DMS79 (cell line): ENCODE measurements at places on chromosomes 5 and 9.

GRCh38 chr5:3251784-3252183 lies 343.8 kb upstream of the IRX1 start:
- no peak for DNase-seq

DNA sequence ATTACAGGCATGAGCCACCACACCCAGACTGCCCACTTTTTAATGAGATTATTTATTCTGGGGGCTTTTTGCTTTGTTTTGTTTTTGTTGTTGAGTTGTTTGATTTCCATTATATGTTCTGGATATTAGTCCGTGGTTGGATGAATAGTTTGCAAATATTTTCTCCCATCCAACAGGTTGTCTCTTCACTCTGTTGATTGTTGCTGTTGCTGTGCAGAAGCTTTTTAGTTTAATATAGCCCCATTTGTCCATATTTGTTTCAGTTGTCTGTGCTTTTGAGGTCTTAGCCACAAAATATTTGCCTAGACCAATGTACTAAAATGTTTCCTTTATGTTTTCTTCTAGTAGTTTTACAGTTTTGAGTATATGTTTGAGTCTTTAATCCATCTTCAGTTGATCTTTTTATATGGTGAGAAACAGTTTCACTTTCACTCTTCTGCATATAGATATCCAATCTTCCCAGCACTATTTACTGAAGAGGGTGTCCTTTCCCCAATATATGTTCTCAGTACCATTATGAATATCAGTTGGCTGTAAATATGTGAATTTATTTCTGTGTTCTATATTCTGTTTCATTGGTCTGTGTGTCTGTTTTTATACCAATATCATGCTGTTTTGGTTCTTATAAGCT lies 30.2 kb upstream of the TBCA start:
- no peak for DNase-seq

- no peak for DNase-seq
Measured at GRCh38 chr5:60403343-60404006, 296.5 kb downstream of the DEPDC1B start.

DNA sequence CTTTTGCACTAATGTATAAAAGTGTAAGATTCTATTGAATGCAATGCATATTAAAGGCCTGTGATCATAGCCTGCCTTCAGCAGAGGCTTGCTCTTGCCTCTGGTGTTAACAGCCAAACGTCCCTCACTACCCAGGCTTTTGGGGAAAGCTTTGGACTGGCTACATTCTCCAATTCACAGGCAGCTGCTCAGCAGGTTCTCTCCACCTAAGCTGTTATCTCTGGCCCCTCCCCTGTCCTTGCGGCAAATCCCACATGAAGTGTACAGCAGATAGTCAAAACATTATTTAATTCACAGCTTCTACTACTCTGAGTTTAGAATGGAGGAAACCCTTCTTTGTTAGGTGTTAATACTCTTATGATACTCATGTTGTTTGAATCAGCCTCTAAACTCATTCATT lies 45.9 kb upstream of the GADD45G start:
- DNase-seq: no peak

- DNase-seq: no peak
Measured at GRCh38 chr9:95803197-95803596, 72.3 kb upstream of the ERCC6L2 start.

DNA sequence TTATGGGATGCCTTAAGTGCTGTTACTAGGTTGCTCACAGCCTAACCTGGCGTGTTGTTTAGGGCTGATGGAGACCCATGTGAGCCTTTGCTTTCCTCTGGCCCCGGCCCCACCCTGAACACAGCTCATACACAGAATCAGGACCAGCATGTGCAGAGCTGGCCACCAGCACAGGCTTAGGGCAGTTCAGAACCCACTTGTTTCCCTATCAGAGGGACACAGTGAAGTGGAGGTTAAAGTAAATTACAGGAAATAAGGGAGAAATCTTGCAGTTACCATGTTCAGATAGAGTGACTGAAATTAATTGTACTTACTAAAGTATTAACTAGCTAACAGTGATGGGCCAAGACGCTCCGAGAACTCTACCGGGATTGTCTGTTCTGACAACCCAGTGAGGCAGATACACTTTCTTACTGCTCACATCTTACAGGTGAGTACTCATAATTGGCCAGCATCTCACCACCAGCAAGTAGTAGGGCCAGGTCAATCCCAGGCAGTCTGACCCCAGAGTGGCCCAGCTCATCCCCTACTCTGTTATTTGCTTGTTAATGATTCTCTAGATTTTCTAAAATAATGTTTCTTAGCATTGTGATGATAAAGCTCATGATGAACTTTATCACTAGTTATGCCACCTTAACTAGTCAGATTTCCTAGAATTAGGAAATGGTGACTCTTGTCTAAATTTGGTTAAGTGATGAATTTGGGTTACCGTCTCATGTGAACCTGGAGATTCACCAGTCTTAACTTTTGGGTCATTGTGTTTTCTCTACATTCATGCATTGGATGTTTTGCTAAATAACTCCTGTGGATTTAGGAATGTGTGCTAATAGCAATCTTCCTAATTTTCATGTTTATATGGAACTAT lies 15.4 kb downstream of the CCT5 start:
- DNase-seq: no peak

- no peak for DNase-seq
Measured at GRCh38 chr5:949815-950560, 57.3 kb downstream of the TRIP13 start.

DNA sequence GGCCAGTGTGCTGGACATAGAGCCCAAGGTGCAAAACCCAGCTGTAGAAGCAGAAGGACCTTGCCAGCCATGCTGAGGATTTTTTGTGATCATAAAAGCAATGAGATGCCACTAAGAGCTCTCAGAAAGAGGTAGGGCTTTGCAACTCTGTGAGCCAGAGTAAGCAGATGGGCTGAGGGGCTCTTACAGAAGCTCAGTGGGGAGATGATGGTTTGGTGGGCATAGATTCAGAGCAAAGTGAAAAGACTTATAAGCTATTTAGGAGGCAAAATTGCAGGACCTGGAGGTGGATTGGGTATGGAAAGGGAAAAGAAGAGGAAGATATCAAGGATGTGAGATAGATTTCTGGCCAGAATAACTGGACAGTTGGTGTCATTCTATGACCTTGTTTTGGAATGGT lies 302.0 kb downstream of the NTRK2 start:
- no peak for DNase-seq

DNA sequence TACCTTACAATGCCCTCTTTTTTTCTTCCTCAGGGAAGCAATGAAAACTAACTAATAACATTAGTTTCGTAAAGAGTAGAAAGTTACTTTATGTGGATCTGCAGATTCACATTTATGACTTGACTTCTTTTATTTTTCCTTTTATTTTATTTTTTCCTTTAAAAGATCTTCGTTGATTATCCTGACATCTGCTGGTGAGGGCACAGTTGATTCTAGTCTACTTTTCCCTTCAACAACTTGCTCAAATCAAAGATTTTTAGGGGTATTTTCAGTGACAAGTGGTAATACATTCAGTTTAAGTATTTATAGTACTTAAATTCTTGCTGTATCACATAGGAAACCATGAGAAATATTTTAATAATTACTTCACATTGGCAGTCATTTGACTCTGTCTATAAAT lies 4.9 kb downstream of the EDIL3 start:
- no peak for DNase-seq

DNA sequence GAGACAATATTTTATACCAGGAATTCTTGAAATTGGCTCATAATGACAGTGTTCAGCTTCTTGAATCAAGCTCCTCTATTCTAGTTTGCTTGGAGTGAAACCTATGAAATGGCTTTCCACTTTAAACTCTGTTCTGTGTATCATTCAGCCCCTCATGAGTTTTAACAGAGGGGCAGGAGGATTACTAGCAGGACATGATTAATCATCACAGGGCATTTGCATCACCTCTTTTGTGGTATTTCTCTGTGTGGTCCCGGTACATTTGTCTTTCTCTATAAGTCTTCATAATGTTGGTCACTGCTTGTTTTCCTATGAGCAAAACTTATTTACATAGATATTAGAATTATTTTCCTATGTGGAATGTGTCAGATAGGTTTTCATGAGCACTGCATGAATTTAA lies 21.2 kb downstream of the CAST start:
- no peak for DNase-seq

GRCh38 chr5:87079219-87079618 lies 188.5 kb upstream of the RASA1 start:
- DNase-seq: no peak

DNA sequence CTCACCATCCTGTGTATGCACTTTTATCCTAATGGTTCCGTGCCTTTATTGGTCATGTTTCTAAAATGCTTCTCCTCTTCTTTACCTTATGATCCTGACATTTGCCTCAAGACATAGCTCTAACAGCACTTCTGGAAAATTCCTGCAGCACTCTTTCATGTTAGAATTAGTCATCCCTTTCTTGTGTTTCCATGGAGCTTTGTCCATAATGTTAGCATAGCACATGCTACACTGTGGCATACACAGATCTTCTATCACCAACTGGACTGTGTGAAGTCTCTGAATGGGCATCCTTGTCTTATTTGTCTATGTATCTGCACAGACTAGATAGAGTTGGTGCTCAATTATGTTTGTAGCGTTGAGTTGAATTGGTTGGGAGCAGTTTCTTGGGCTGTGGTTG lies 2.0 kb downstream of the SCGB3A2 start:
- DNase-seq: no peak

DNA sequence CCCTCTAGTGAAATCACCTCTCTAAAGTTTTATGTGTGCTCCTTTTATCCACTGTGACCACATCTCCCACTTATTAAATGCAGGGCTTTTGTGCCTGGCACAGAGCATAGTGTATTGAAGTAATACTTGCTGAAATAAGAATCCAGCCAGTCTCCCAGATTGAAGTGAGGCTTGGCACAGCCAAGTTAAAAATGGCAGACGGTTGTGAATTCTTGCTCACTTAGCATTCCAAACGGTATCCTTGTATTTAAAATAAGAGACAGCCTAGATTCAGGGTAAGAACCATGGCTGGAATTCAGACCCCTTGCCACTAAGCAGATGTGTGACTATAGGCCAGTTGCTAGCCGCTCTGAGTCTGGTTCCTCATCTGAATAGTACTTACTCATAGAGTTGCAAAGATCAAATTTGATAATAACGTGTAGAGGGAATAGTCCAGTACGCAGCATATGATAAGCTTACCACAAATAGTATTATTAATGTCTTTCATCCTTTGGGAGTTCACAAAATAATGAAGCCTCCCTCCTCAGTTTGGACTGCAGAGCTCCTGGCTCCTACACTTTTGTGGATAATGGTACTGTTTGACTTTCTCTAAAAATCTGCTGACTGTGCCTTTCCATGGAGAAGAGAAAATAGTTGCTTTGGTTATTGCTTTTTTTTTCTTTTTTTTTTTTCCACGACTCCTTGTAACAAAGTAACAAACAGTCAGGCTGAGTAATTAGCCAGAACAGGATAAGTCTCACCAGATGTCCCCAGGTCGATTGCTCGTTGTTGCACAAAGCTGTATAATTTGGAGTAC lies 51.5 kb downstream of the FGF1 start:
- DNase-seq: no peak

DNA sequence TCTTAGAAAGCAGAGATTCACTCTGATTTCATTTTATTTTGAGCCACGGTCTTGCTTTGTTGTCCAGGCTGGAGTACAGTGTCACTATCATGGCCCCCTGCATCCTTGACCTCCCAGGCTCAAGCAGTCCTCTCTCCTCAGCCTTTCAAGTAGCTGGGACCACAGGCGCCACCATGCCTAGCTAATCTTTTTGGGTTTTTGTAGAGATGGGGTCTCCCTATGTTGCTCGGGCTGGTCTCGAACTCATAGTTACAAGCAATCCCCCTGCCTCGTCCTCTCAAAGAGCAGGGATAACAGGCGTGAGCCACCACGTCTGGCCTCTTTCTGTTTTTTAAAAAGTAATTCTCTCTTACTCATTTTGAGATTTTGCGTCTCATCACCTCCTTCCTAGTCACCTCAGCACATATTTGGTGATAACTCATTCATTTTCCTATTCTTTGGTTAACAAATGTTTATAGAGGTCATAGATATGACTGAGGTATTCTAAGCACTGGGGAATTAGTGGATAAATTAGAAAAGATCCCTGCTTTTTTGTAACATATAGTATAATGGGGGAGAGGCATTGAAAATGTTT lies 10.8 kb upstream of the DCP2 start:
- DNase-seq: no peak

GRCh38 chr9:94632737-94633136 lies 6.6 kb downstream of the FBP1 start:
- DNase-seq: no peak

GRCh38 chr5:29498860-29499259 lies 1694.6 kb upstream of the CDH6 start:
- DNase-seq: no peak

DNA sequence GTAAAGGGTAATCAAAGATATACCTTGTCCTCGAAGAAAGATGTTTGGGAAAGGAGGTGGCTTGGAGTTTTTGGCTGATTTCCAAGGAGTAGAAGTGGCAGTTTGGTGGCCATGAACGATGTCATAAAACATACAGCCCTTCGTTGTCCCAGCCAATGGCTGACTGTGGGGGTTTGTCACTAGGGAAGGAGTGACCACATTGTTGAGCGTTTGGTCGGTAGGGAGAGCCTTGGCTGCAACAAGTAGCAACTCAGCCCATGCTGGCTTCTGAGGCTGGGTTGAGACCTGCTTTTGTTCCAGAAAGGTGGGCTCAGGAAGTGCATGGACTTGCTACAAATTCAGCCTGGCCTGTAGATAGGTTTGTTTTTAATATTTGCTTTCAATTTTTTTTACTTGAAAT lies 128.3 kb downstream of the BOD1 start:
- no peak for DNase-seq

GRCh38 chr5:18772475-18772874 lies 1138.2 kb downstream of the TAF11L14 start:
- DNase-seq: no peak

- no peak for DNase-seq
Measured at GRCh38 chr5:158532739-158533138, 567.0 kb downstream of the EBF1 start.

DNA sequence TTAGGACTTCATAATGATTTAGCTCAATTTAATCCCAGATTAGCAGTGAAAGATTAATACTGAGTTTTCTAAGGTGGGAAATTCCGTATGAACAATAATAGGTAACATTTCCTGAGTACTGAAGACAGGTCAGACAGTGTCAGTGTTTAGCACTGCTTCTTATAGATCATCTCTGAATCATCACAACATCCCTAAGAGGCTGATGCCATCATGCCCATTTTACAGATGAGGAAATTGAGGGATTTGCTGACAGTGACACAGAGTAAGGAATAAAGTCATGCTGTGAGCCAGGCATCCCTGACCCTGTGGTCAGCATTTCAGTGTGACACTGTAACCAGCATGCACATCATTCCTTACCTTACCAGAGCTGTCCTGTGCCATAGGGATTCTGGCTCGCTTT lies 44.5 kb downstream of the DAPK1 start:
- DNase-seq: no peak

GRCh38 chr5:34498572-34498971 lies 157.6 kb upstream of the RAI14 start:
- no peak for DNase-seq
